ENCODE measurements at places on chromosomes 2 and 18.

GRCh38 chr2:209424199-209424701 is 403 bp downstream of the MAP2 start:
- DNase-seq: no peak

GRCh38 chr2:65293376-65293775 is 65.7 kb downstream of the ACTR2 start:
- DNase-seq: no peak

DNA sequence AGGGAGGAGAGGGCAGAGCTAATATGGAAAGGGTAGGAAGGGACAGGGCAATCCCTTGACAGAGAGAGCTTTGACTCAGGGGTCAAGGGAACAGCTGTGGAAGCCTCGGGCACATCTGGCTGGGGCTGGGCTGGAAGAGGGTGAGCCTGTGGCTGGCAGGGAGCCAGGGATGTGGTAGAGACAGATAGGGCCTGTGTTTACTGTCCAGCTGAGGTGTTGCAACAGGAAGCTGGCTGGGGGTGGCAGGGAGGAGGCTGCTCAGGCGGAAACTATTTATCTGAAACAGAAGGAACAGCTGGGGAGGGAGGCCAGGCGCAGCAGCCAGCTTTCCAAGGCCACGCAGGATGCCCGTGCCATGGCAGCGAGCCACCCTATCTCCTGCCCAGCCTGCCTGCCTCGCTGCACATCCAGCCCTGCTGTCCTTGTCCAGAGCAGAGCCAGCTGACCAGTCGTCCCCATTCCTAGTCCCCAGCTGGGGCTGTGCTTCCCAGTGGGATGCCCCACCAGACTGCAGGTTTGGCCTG is 264.7 kb downstream of the CYP26B1 start:
- peak; percentile 11 for DNase-seq

DNA sequence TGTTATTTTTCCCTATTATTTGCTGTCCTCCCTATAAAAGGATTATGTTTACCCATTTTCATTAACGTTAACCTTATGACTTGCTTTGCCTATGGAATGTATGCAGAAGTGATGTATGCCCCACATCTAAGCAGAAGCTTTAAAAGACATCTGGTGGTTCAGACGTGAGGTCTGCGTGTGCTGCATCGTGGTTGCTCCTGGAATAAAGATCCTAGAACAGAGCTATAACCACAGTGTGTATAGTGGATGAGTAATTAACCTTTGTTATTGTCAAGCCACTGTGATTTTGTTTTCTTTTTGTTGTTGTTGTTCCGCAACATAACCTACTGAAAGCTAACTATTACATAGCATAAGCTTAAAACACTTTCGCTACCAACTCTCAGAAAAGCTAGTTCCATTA is 20.9 kb upstream of the CFAP36 start:
- no peak for DNase-seq

GRCh38 chr2:174180165-174180724 is 68.1 kb downstream of the OLA1 start:
- no peak for DNase-seq

DNA sequence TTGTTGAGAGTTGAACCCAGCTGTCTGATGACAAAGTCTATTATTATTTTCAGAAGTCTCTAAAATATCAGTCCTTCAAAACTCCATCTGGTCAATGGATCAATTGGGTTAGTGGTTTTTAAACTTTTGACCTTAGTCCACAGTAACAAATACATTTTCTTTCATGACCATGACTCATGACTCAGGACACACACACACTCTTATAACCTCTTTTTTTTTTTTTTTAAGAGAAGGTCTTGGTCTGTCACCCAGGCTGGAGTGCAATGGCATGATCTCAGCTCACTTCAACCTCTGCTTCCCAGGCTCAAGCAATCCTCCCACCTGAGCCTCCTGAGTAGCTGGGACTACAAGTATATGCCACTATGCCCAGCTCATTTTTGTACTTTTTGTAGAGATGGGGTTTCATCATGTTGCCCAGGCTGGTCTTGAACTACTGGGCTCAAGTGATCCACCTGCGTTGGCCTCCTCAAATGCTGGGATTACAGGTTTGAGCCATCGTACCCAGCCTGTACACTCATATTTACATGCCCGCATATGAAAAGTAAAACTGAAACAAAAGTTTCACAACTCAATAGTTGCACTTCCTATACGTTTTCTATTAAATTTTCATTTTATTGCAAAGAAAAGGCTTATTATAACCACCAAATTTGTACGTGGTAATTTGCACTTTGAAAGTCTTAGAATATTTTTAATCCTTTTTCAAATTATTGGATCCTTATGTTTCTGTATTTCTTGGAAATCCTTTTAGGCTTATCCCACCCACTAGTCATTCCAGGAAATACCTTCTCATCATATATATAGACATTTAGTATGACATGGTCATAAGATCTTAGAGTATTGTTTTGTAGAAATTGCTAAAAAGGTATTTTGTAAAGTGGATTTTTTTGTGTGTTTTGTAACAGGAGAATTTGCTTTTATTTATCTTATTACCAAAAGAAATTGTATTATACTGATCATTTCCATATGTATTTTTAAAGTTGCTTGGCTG is 199.0 kb downstream of the LPIN1 start:
- DNase-seq: peak; percentile 83

- DNase-seq: no peak
These were observed 72.5 kb downstream of the FAM210A start for GRCh38 chr18:13653746-13654433.

GRCh38 chr2:100886085-100886484 is 66.1 kb downstream of the NPAS2 start:
- no peak for DNase-seq

GRCh38 chr2:207934720-207935119 is 90.6 kb downstream of the PLEKHM3 start:
- DNase-seq: no peak

- DNase-seq: peak; percentile 39
These were observed 81.5 kb downstream of the CHRNA1 start for GRCh38 chr2:174682578-174683391.

- no peak for DNase-seq
These were observed 1660.6 kb upstream of the NXPH2 start for GRCh38 chr2:140440815-140441214.

DNA sequence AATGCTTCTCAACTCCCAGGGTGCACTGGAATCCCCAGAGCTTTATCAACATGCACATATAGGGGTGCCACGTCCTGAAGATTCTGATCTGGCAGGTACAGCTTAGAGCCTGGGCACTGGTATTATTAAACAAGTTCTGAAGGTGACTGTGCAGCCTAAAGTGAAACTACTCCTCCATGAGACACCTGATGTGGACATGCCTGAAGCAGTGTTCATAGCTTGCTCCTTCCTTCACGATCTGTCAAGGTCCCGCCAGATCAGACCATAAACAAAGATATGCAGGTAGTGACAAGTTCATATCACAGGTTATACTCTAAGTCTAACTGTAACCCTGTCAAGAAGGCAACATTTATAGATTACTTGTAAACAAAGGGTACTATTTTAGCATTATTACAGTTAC is 65.3 kb upstream of the DNER start:
- DNase-seq: no peak

DNA sequence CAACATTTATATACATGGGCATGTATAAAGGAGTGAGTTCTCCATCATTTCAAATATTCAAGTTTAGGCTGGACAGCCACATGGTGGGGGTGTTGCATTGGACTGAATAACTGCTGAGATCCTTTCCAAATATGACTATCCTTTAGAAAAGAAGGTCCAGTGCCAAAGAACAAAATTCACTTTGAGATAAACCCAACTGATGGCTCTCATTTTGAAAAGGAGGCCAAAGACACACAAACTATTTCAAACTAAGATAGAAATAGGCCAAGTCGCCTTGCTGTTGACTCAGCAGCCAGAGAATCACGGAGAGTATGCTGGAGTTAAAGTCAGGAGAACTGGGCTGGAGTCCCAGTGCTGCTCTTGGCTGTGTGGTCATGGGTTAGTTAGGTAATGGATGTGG is 204.5 kb upstream of the LRATD1 start:
- no peak for DNase-seq

DNA sequence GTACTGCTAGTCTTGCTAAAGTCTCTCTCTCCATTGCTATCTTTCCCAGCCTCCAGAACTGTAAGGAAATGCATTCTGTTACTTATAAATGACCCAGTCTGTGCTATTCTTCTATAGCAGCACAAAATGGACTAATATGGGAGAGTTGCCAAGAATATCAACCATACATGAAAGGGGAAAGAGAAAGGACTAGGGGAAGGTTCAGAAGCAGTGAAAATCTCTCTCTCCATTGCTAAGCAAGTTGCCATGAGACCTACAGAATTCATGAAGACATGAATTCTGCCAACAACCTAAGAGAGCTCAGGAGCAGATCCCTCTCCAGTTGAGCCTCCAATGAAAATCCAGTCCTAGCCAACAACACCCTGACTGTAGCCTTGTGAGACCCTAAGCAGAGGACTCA is 3.6 kb upstream of the TRABD2A start:
- DNase-seq: no peak

GRCh38 chr18:75408554-75409506 is 18.7 kb downstream of the SMIM21 start:
- peak; percentile 34 for DNase-seq

- no peak for DNase-seq
These were observed 19.2 kb upstream of the PCBP1 start for GRCh38 chr2:70068119-70068518.

- no peak for DNase-seq
These were observed 414.9 kb upstream of the SYT4 start for GRCh38 chr18:43692099-43692690.

DNA sequence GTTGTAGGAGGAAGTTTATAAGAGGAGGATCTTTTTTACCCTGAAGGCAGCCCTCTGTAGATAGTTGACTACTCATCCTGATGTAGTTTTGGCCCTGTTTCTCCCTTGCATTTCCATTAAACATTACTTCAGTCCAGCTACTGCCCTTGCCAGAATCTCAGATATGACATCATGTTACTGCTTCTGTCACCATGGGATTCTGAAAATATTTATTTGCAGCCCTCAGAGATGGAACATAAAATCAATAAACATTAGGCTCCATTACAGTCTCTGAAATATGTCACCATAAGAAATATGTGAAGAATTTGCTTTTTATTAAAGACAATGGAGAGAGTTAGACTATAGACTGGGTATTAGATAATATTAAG is 68.7 kb upstream of the STK39 start:
- DNase-seq: no peak

- no peak for DNase-seq
These were observed 26.2 kb upstream of the SNED1 start for GRCh38 chr2:240972201-240972600.

DNA sequence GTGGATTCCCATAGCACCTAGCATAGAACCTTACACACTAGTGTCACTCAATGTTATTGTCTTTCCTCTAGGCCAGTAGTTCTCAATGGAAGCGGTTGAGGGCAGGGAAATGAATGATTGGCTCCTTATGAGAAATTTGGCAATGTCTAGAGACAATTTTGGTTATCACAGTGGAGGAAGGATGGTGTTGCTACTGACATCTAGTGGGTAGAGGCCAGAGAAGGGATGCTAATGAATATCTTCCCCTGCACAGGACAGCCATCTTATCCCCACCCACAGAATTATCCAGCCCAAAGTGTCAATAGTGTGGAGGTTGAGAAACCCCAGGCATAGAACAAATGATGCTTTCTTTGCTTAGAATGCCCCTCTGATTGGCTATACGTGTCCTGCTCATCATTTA is 15.8 kb downstream of the C18orf63 start:
- DNase-seq: no peak

- DNase-seq: no peak
These were observed 1.5 kb downstream of the RPRM start for GRCh38 chr2:153476816-153477635.

DNA sequence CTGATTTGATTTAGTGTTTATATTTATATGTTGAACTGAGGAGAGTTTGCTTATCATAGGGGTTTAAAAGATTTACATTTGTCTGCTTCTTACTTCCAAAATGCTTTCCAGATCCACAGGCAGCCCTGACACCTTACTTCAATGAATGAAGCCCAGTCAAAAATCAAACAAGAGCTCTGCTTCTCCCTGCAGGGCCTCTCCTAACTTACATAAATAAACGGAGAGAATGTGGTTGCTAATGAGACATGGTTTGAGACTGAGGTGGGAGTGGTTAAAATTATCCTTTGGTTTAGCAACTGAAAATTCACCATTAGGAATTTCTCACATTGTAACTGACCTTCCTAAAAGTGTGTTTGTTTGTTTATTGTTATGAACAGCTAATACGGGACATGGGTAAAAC is 612.3 kb upstream of the FANCL start:
- no peak for DNase-seq

DNA sequence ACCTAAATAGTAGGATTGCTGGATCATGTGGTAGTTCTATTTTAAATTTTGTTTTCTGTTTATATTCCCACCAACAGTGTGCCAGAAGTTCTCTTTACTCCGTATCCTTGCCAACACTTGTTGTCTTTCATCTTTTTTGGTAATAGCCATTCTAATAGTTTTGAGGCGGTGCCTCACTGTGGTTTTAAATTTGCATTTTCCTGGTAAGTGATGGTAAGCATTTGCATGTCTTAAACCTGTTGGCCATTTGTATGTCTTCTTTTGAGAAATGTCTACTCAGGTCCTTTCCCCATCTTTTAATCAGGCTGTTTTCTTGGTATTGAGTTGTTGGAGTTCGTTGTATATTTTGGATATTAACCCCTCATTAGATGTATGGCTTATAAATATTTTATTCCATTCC is 51.6 kb downstream of the REL start:
- no peak for DNase-seq

DNA sequence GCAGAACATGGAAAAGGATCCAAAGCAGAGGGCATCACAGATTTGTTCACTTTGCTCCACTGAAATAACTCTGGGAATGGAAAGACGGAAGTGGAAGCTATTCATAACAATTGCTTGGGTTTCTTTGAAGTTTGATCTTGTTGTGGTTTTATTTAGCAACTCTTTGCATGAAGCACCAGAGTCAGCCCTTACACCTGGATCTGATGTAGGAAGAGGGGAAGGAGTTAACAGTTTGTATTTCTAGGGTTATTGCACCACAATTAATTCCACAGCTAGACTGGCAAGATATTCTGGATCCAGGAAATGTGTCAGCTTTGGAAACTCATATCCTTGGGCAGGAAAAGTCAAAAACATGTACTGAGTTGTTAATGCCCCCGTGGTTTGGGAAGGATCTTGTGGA is 1143.4 kb downstream of the CNTNAP5 start:
- DNase-seq: no peak

- DNase-seq: no peak
These were observed 60.7 kb downstream of the USP34 start for GRCh38 chr2:61410185-61410584.

DNA sequence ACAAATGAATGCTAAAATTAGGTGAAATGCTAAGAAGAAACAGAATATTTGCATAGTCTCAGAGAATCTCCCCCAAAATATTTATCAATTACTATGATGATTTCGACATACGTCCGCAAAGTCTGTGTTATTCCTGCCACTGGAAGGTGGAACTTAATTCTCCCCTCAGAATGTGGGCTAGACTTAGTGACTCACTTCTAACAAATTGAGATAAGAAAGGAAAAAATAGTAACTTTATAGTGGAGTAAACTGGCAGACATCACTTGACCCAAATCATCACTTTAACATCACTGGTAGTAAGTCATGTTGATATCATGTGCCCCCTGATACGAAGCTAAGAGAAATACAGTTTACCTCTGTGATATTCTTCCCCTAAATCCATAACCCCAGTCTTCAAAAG is 23.5 kb downstream of the HADHB start:
- peak; percentile 50 for DNase-seq

Measured in inflammatory macrophage treated with lipopolysaccharide for 4 hours (primary cell).